Subcutaneous preadipocyte (primary cell): ENCODE measurements at places on chromosomes 3 and 15. TPM values are rescaled to one million over a fixed set of nuclear protein-coding genes. Genes with fewer than 3 reads are reported as not detected.

Gene CPNE9
- total RNA-seq = not detected in 2 replicates

Gene COLQ
- 0.37 and 0.98 TPM in 2 replicates for total RNA-seq

Gene SLC15A2
- under 0.01 TPM in 1 of 2 replicates, not detected in the other for total RNA-seq

Gene PRR20G
- not detected in 2 replicates for total RNA-seq

Gene CEP19
- 2.2 and 3.5 TPM in 2 replicates for total RNA-seq

Gene PCSK6
- total RNA-seq = 1.8 and 2.9 TPM in 2 replicates

Gene EBLN2
- 4.0 and 6.6 TPM in 2 replicates for total RNA-seq

Gene FBXO40
- not detected in 2 replicates for total RNA-seq

Gene SNTN
- total RNA-seq = not detected in 2 replicates

Gene STRIT1
- total RNA-seq = not detected in 2 replicates

Gene IGDCC3
- not detected in 2 replicates for total RNA-seq

Gene UQCC5
- 5.9 and 7.4 TPM in 2 replicates for total RNA-seq

Gene SERPINI2
- total RNA-seq = not detected in 2 replicates

Gene TMCC1
- total RNA-seq = 13.6 and 14.1 TPM in 2 replicates

Gene HDC
- not detected in 2 replicates for total RNA-seq

Gene NLGN1
- total RNA-seq = 2.9 and 3.7 TPM in 2 replicates

Gene TRH
- not detected in 2 replicates for total RNA-seq

Gene LRRK1
- 14.7 and 17.0 TPM in 2 replicates for total RNA-seq

Gene ATP13A4
- under 0.01 and 0.20 TPM in 2 replicates for total RNA-seq

Gene GOLGA6L7
- total RNA-seq = not detected in 2 replicates

Gene ABCC5
- total RNA-seq = 13.6 and 16.4 TPM in 2 replicates

Gene GXYLT2
- 24.6 and 32.6 TPM in 2 replicates for total RNA-seq

Gene SFMBT1
- 8.8 and 10.6 TPM in 2 replicates for total RNA-seq

Gene NEK10
- 9.2 and 13.1 TPM in 2 replicates for total RNA-seq

Gene GABRB3
- 0.59 and 2.6 TPM in 2 replicates for total RNA-seq

Gene ROPN1B
- not detected in 2 replicates for total RNA-seq

Gene VIPR1
- not detected in 2 replicates for total RNA-seq

Gene COL8A1
- total RNA-seq = 7.7 and 21.3 TPM in 2 replicates

Gene PRSS50
- total RNA-seq = not detected in 2 replicates

Gene CFAP161
- total RNA-seq = under 0.01 TPM in 2 replicates

Gene OTOL1
- total RNA-seq = not detected in 2 replicates

Gene THSD4
- total RNA-seq = 5.9 and 38.5 TPM in 2 replicates

Gene SLC27A2
- total RNA-seq = under 0.01 TPM in 1 of 2 replicates, not detected in the other

Gene DALRD3
- total RNA-seq = 46.9 and 59.9 TPM in 2 replicates

Gene KNL1
- 20.6 and 40.9 TPM in 2 replicates for total RNA-seq

Gene SLC2A2
- not detected in 2 replicates for total RNA-seq

Gene OXTR
- total RNA-seq = 0.73 and 0.98 TPM in 2 replicates

Gene PIF1
- total RNA-seq = 13.2 and 16.4 TPM in 2 replicates

Gene CD200
- not detected in 2 replicates for total RNA-seq

Gene STX19
- not detected in 2 replicates for total RNA-seq

Gene P2RY13
- not detected in 2 replicates for total RNA-seq

Gene GHRL
- total RNA-seq = not detected in 2 replicates

Gene XCR1
- total RNA-seq = not detected in 2 replicates

Gene MCTP2
- 1.5 and 3.5 TPM in 2 replicates for total RNA-seq

Gene GOLGA6D
- total RNA-seq = not detected in 2 replicates

Gene WDR93
- total RNA-seq = under 0.01 TPM in 1 of 2 replicates, not detected in the other

Gene ZNF35
- total RNA-seq = 7.7 and 10.4 TPM in 2 replicates

Gene NOX5
- total RNA-seq = 0.20 and 0.37 TPM in 2 replicates

Gene AEN
- total RNA-seq = 36.7 and 62.2 TPM in 2 replicates

Gene CLRN1
- not detected in 2 replicates for total RNA-seq

Gene CYP8B1
- not detected in 2 replicates for total RNA-seq

Gene ZMYND10
- under 0.01 and 0.20 TPM in 2 replicates for total RNA-seq

Gene CHRNA3
- total RNA-seq = not detected in 2 replicates

Gene SLC24A5
- total RNA-seq = not detected in 2 replicates

Gene GPR62
- 0.20 TPM in 1 of 2 replicates, not detected in the other for total RNA-seq
